ENCODE measurements at places on chromosomes 6 and 20. TPM values are rescaled to one million over a fixed set of nuclear protein-coding genes. Genes with fewer than 3 reads are reported as not detected.
A peak's percentile ranks its signal among the peaks of the same experiment; 100 is the strongest.

- DNase-seq: no peak
Observed at GRCh38 chr6:17972074-17972952, 15.1 kb downstream of the KIF13A start.

Gene PNLDC1
- total RNA-seq: 0.62 TPM

Gene SNX14
- total RNA-seq: 61.7 TPM

DNA sequence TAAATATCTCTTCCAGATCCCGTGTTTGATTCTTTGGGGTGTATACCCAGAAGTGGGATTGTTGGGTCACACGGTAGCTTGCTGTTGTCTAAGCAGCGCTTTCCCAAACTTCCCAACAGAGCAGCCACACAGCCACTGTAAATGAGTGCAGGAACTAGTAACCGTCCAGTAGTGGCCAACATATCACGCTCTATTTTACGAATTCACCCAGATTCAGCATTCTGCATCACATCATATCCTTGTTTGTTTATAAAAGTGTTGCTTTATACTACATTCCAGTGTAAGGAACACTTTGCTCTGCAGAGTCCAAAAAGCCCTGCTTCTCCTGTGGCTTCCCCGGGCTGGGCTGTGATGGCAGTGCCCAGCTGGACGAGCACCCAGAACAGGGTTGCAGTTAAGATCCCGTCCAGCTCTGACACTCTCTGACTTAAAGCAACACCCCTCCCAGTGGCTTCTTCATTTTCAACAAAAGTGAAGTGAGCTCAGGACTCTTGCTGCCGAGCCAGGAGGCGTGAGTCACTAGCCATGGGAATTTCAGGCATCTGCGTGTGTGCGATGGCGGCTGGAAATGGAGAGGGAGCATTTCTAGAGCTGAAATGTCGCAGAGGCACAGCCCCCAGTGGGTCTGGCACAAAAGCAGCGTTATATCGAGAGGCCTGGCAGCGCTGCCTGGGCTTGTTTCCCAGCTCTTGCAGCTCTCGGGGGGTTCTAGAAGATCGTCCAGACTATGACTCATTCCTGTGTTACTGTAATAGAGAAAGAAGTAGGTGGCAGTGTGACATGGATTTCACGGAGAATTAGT, 216.3 kb upstream of the ECI2 start:
- DNase-seq: no peak

Gene CITED2
- 26.0 TPM for total RNA-seq

DNA sequence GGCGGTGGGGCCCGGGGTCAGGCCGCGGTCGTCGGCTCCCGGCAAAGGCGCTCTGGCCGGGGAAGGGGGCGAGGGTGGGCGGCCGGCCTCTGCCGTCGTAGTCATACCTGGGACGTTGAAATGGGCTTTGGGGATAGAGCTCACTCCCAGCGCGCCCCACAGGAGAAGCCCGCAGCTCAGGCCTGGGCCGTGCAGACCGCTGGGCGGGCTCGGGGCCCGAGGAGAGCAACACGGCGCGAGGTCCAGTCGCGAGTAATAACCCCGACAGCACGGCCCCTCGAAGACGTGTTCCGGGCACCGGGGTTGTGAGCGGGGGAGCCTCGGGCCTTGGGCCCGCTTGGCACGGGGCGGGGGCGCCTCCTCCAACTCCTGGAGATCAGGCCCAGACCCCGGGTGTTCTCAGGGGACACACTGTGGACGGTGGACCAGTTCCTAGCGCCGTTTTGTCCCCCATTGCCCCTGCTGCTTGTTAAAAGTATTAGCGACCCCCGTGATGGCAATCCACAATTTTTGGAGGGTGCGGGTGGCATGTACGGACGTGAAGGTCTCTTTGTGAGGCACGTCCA, 10.9 kb downstream of the FOXC1 start:
- no peak for DNase-seq

GRCh38 chr20:57244221-57244585, 22.2 kb downstream of the BMP7 start:
- DNase-seq: no peak

- no peak for DNase-seq
Observed at GRCh38 chr20:31962761-31963160, 5.2 kb upstream of the XKR7 start.

Gene ZBTB12
- 0.88 TPM for total RNA-seq

DNA sequence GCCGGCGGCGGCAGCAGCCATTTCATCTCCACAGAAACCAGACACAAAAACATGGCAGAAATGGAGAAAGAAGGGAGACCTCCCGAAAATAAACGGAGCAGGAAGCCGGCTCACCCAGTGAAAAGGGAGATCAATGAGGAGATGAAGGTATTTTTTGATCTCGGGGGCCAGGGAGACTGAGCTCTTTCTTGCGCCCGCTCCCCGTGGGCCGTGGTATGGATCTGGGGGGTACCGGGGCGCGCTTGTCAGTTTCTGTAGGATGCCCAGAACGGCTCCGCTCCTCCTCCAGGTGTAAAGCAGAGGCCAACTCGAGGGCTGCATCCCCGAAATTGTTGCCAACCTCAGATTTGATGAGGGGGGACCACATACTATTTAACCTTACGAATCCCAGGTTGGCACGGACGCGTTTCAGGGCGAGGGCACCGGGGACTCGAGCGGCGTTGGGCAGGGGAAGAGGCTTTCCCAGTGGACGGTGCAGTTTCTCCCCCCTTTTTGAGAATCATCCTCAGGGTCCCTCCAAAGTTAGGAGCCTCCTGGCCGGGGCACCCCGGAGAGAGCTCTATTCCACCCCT, 735 bp downstream of the SOBP start:
- DNase-seq: peak; percentile 20

- no peak for DNase-seq
Observed at GRCh38 chr6:165929607-165930006, 238.0 kb downstream of the TBXT start.

- DNase-seq: no peak
Observed at GRCh38 chr6:41162687-41163418, at the start of gene TREM2. Gene TREM2, minus strand, starts transcription at chr6:41163116. Its CDS starts 34 bp downstream, at chr6:41163082.

Gene FAM162B
- not detected for total RNA-seq

Gene SIGLEC1
- total RNA-seq: 0.02 TPM

Gene LAMA2
- not detected for total RNA-seq

- DNase-seq: no peak
Observed at GRCh38 chr6:44035621-44036020, 91.6 kb downstream of the MRPL14 start.

GRCh38 chr6:31308845-31309175, 36.9 kb upstream of the HLA-C start:
- no peak for DNase-seq

DNA sequence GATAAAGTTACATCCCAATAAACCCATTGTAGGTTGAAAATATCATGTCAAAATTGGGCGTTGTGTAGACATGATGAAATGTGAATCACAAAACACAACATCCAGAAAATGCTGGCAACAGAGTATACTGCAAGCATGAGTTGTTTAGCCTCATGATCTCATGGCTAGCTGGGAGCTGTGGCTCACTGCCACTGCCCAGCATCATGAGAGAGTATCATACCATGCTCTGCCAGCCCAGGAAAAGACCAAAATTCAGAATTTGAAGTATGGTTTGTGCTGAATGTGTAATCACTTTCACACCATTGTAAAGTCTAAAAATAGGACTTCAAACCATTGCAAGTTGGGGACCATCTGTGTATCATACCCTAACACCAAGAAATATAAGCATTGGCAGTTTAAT, 45.2 kb upstream of the SMAP1 start:
- DNase-seq: no peak

Gene C20orf96
- total RNA-seq: 6.4 TPM

- DNase-seq: peak; percentile 44
Observed at GRCh38 chr6:117555882-117556498, 46.3 kb downstream of the GOPC start.

- DNase-seq: no peak
Observed at GRCh38 chr6:134967711-134968110, 17.8 kb upstream of the ALDH8A1 start.

DNA sequence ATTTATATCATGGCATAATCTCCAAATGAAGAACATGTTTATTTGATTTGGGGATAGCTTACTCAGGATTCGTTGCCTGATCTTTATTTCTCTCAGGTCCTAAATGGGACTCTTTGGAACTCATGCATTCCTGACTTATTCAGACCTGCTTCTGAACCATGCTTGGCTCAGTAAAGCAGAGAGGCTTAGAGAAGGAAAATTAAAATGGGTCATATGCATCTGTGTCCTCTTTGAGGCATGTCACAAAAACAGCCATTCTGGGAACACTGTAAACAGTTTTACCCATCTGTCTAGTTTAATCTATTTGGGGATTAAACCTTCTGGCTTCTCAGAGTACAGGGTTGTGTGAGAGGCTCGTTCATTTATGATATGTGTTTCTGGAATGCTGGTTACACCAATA, 1017.3 kb downstream of the KIF16B start:
- no peak for DNase-seq

DNA sequence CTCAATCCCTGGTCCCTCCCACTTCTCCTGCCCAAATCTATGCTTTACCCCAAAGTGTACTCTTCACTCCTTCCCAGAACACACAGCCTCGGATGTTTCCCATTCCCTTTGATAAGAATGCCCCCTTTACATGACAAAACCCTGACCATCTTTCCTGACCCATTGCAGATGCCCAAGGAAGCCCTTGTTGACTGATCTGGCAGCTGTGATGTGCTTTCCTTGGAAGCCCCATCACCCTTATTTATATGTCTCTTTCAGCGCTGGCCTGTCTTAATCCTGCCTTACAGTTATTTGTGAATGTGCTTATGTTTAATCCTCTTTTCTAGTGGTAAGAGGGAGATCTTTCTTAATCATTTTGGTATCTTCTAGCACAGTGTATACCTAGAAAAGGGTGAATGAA, 523.1 kb downstream of the CD83 start:
- DNase-seq: no peak

- DNase-seq: no peak
Observed at GRCh38 chr6:11042025-11042749, 1.9 kb downstream of the ELOVL2 start.

GRCh38 chr6:16305246-16305725, 66.9 kb downstream of the GMPR start:
- DNase-seq: peak; percentile 43

Gene GGT7
- total RNA-seq: 20.8 TPM

- DNase-seq: peak; percentile 31
Observed at GRCh38 chr6:153312634-153313033, 181.6 kb upstream of the RGS17 start.

DNA sequence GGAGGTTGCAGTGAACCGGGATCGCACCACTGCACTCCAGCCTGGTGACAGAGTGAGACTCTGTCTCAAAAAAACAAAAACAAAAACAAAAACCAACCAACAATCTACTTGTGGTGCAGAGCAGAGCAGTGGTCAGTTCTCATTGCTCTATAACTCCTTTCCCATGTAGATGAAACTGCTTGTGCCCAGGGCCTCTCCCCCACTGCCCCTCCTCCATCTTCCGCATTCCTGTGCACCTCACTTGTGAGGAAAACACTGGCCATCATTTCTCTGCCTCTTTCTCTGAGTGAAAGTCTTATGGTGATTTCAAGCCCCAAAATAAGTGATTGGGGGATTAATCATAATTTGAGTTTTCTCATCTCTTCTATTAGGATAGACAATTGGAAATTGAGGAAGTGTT, 63.9 kb upstream of the GLP1R start:
- no peak for DNase-seq
